ENCODE measurements at places on chromosomes 5 and 9. TPM values are rescaled to one million over a fixed set of nuclear protein-coding genes. Genes with fewer than 3 reads are reported as not detected.

PTGER4 gene
- 47.9 TPM for total RNA-seq

- no peak for DNase-seq
Measured at GRCh38 chr5:114924769-114925168, 244.9 kb downstream of the TRIM36 start.

- no peak for DNase-seq
Measured at GRCh38 chr9:136644343-136644592, 18.4 kb upstream of the EGFL7 start.

- no peak for DNase-seq
Measured at GRCh38 chr5:139291051-139291450, 2.5 kb upstream of the MATR3 start.

FBP2 gene
- not detected for total RNA-seq

- DNase-seq, result no peak
Measured at GRCh38 chr5:133234911-133235310, 183.1 kb downstream of the HSPA4 start.

DNA sequence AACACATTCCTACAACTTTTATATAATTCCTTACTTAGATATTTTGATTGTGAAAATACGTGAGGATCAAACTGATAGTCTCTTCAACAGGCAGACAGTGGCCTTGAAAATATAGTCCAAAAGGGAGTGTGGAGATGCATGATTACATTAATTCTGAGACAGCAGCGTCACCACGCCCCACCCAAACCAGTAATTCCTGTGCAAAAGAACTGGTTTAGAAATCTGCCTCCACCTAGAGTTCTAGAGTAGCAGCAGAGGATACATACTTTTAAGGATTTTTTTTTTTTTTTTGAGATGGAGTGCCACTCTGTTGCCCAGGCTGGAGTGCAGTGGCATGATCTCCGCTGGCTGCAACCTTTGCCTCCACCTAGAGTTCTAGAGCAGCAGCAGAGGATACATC lies 1.6 kb upstream of the TUT7 start:
- no peak for DNase-seq

GRCh38 chr9:87184956-87185642 lies 237.8 kb upstream of the GAS1 start:
- no peak for DNase-seq

- DNase-seq, result no peak
Measured at GRCh38 chr5:72487177-72487576, 20.0 kb downstream of the ZNF366 start.

GRCh38 chr5:126103868-126104267 lies 319.3 kb upstream of the GRAMD2B start:
- DNase-seq, result no peak

- no peak for DNase-seq
Measured at GRCh38 chr5:151154931-151155774, 2.4 kb downstream of the ANXA6 start.

ADRB2 gene
- total RNA-seq, result 0.85 TPM

- no peak for DNase-seq
Measured at GRCh38 chr5:108636135-108636853, 111.4 kb upstream of the FER start.

DNA sequence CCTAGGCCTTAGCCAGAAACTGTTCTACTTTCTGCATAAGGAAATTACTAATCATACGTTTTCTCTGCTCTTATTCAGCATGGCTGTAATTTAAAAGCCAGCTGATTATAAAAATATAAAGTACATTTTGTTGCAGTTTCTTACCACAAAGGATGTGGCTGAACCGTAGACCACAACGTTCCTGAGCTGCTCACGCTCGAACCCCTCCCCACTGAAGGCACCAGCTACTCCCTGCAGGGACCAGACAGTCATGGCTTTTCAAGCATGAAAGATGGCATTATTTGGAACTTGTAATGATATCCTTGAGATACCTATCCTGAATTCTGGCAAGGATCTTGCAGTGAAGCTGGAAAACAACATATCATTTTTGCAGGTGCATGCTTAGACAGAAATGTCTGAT lies 91.8 kb upstream of the DMRT1 start:
- DNase-seq, result peak; percentile 49

SPEF2 gene
- total RNA-seq, result 2.8 TPM

GRCh38 chr9:120066315-120066714 lies 513.7 kb downstream of the CDK5RAP2 start:
- no peak for DNase-seq

CDC37L1 gene
- total RNA-seq, result 12.0 TPM

GRCh38 chr5:82522897-82523296 lies 244.7 kb upstream of the RPS23 start:
- DNase-seq, result no peak

ARID3C gene
- total RNA-seq, result 0.53 TPM

DNA sequence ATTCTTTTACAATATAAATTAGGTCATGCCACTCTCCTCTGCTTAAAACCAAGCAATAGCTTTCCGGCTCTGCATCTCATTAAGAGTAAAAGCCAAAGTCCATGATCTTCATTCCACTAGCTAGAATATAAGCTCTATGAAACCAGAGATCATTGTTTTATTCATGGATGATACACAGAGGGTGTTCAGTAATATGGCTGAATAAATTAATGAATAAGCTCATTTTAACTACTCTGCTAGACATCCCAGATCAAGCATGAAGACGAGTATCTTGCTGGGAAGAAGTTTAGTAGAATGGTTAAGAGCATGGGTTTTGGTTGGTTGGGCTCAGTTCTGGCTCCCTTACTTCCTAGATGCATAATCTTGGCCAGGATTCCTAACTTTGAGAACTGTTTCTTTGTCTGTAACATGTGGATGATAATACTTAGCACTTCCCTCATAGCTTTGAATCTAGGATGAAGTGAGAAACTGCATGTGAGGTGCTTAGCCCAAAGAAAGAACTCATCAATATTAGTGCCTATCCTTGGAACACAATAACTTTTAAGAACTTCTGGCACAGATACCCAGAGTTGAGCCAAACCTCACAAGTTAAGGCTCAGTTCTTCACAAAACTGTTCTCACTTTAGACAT lies 106.8 kb downstream of the MSX2 start:
- DNase-seq, result no peak

DNA sequence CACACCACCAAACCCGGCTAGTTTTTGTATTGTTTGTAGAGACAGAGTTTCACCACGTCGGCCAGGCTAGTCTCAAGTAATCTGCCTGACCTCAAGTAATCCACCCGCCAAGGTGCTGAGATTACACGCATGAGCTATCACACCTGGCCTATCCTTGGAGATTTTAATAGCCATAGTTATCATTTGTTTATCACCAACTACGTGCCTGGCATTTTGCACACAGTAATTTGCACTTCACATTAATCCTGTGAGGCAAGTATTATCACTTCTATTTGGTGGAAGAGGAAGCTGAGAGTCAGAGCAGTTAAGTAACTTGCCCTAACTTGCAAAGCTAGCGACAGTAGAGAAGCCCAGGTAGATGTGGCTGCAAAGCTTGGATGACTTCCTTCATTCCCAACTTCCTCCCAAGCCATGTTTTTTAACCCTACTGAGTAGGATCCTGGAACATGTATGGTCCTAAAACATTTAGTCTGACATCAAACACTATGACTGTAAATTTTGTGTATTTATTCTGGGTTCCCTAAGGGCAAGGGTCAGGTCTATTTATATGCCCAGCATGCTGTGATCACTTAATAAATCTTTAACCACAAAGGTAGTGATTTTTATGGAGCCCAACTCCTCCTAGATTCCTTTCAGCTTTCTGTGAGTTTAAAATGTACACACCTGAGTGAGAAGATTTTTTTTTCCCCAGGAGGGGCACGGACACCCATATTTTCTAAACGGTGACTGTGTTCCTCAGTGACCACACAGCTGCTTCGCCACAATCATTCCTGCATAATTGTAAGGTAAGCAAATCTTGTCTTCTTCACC lies 100.2 kb upstream of the RAI14 start:
- DNase-seq, result no peak

DNA sequence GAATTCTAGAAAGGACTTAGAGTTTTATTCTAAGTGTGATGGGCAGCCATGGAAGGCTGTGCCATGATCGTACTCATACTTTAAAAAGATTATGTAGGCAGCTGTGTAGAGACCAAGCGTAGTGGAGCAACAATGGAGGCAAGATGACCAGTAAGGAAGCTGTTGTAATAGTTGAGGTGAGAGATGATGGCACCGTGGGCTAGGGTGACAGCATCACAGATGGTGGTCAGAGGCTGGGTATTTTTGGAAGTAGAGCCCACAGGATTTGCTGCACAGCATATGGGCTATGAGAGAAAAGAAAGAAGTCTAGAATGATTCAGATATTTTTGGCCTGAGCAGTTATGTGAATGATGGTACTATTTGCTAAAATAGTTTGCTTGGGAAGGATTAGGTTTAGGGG lies 7.7 kb downstream of the ARHGAP26 start:
- DNase-seq, result no peak

CMYA5 gene
- total RNA-seq, result 1.9 TPM

- DNase-seq, result no peak
Measured at GRCh38 chr5:97670447-97670846, 487.4 kb upstream of the RIOK2 start.

LCN1 gene
- not detected for total RNA-seq

IFNA16 gene
- total RNA-seq, result not detected

DNA sequence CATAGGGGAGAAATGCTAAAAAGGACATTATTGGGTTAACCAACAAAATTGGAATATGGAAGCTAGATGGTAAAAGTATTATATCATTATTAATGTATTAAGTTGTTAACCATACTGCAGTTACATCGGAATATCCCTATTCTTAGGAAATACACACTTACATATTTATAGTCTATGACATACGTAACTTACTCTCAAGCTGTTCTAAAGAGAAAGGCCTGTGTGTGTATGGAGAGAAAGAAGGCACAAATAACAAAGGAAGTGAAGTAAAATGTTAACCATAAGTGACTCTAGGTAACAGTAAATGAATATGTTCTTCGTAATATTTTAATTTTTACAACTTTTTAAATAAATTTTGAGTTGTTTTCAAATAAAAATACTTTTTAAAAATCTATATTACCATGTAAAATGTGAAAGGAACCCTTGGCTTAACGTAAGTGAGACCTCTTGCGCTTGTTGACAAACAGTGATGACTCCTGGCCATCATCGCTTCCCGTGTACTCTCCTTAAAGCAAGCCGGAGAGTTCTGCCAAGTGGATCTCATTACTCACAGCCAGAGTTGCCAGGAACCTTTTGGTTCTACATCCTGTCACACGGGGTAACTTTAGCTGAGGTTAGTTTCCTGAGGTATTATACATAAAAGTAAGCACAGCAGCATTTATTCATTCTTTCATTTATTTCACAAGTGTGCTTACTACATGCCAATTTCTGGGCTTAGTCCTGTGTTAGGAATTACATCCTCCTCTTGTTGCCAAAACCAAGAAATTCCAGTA lies 165.4 kb downstream of the EPB41L4A start:
- DNase-seq, result no peak

- DNase-seq, result no peak
Measured at GRCh38 chr9:81293651-81294050, 395.7 kb downstream of the TLE1 start.

All from Peyer's patch (tissue), 4 donors.